HS-27A (cell line): ENCODE measurements at places on chromosomes 5 and 9.

GRCh38 chr9:17852108-17852507 lies 273.2 kb downstream of the SH3GL2 start:
- DNase-seq, result no peak

- no peak for DNase-seq
Observed at GRCh38 chr9:89489548-89490530, 8.1 kb downstream of the SEMA4D start.

GRCh38 chr5:136212252-136212721 lies 19.3 kb upstream of the SMIM32 start:
- DNase-seq, result no peak

- DNase-seq, result no peak
Observed at GRCh38 chr5:93272108-93272507, 308.9 kb downstream of the NR2F1-AS1 start.

DNA sequence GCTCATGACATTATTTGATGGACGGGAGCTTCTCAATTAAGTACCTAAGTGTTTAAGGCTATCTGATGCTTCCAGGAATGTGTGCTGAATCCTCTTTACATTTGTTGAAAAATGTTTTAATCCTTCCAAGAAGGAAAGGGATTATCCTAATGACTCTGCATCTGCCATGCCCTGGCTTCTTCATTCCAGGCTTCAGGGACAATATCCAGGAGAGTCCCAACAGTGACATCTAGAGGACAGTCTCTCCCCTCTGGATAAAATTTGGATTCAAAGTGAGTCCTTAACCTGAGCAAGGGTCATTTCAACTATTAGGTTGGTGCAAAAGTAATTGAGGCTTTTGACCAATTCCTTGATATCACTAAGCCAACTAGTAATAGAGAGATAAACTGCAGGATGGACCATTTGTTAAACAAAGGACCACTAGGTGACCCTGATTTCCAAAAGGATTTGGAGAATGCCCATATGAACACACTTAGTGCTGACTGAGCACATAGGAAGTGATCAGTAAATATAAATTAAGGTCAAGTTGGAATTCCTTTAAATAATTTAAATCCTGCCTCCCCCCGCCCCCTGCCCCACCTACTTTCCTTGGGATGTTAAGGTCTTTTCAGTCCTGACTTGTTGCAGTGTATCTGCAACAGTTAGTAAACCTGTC lies 19.1 kb downstream of the TNFSF8 start:
- DNase-seq, result no peak

DNA sequence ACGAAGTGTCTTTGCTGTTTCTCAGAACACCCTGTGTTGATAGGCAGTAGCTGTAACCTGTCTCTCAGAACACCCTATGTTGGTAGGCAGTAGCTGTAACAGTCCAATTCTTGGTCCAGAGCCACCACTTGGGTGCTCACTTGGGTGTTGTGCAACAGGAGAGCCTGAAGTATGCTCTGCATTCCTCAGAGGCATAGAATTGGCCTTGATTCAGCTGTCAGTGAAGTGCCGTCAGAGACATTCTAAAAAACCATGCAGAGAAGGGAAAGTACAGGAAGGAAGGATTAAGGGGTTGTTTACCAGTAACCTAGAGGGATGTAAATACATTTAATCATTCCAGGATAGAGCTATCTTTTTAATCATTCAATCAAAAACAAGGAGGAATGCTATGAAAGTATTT lies 231.2 kb downstream of the ARRDC3 start:
- DNase-seq, result no peak

DNA sequence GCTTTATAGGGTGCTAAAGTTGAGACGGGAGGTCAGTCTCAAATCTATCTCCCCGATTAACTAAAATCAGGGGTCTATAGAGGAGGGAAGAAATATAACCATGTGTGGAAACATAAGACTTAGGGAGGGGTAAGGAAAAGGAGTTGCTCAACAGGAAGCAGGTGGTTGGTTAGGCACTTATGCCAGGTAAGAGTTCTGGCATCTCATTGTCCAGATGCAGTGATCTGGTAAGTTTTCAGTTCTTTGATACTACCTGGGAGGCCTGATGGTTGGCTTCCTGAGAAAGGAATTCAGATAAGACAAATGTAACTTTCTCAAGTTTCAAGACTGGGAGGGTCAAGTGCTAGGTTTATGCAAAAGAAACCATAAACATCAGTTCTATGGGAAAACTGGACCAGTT lies 47.7 kb downstream of the CERT1 start:
- no peak for DNase-seq

GRCh38 chr5:73625944-73626811 lies at the start of gene ARHGEF28:
ARHGEF28 (plus strand) TSS chr5:73626196; CDS start chr5:73684852, 58,656 bp downstream.
- no peak for DNase-seq

- DNase-seq, result no peak
Observed at GRCh38 chr5:8522646-8523045, 653.7 kb downstream of the MTRR start.

GRCh38 chr5:159459951-159460538 lies 129.8 kb upstream of the IL12B start:
- no peak for DNase-seq

DNA sequence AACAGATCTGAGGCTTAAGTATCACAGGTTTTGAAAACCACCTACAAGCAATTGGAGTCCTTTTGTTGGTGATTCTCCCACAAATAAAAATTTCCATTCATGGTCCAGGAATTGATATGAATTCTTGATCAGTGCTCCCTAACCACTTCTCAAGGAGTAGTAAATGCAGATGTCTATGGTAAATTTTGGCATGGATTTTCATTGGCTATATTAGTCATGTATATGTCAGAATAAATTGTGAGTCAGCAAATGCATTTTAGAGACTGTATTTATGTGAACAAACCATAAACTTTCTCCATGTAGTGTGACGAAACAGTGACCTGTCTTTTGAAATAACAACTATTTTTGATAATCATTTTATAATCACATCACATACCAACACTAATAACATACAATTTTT lies 611.1 kb downstream of the HTR1A start:
- DNase-seq, result no peak

- no peak for DNase-seq
Observed at GRCh38 chr9:107224252-107224651, 58.8 kb upstream of the RAD23B start.

GRCh38 chr9:127714020-127714750 lies 1.3 kb downstream of the PTRH1 start:
- DNase-seq, result no peak

DNA sequence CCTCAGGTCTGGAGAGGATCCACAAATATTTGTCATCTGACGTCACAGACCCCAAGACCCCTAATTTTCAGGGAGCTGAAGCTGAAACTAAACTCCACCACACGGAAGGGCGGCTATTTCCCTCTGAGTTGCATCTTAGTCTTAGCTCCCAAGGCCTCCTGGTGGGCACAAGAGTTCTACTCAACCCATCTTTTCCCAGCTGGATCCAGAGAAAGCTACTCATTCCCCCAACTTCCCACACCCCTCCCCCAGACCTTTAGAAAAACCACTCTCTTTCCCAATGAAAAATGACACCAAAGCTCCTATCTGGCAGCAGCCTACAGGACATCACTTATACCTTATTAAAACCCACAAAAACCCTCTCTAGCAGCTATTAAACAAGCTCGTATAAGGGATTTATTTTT lies 67.1 kb upstream of the SLC1A1 start:
- no peak for DNase-seq

GRCh38 chr5:169804861-169805260 lies 167.8 kb downstream of the DOCK2 start:
- DNase-seq, result no peak

DNA sequence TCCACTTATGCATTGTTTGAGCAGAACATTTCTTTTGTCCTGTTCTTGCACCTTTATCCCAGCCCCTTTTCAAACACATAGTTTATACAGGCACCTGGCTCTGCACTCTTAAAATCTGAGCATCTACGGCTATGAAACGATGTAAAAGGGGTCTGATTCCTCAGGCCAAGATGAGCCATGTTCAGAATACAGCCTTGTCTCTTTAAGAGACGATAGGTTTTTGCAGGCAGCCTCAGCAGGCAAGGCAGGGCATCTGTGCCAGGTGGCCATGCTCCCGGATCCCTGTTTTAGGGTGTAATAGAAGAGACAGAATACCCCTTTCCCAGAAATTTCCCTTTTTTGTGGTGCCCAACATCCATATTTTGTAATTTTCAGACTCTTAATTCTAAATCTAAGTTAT lies 89.1 kb upstream of the NFIB start:
- no peak for DNase-seq

DNA sequence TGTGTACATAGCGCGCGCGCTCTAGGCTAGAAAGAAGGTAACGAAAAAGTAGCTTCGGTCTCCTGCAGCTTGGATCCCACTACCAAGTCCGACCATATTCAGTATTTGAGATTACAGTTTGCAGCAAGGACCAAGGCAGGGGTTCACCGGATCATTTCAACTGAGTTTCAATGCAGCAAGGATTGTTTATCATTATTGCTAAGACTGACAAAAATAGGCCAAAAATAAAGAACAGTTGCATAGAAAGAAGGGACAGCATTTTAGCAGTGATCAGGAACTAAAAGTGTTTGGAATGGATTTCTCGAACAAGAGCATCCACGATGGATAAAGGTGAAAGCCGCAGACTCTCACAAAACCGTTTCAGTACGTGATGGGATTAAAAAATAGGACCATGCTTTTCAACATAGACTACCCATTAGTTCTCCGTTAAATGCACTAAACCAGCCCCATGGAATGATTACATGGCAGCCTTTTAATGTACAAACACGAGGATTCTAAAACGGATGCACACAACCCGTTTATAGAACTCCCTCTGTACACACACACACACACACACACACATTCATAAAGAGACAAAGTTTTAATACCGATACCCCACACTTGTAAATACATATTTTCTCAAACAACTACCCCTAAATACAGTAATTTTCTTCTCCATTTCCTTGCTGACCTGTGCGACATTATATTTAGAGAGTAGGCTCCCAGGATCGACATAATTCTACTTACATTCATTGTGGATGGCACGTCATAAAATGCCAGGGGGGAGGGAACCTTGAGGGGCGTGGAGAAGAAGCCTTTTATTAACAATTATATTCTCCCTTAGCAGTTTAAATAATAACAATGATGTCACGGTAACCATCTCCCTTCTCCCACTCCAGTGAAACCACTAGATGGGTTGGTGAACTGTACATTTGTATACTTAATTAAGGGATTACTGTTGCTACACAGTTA lies 197.1 kb downstream of the MEF2C start:
- DNase-seq, result no peak

DNA sequence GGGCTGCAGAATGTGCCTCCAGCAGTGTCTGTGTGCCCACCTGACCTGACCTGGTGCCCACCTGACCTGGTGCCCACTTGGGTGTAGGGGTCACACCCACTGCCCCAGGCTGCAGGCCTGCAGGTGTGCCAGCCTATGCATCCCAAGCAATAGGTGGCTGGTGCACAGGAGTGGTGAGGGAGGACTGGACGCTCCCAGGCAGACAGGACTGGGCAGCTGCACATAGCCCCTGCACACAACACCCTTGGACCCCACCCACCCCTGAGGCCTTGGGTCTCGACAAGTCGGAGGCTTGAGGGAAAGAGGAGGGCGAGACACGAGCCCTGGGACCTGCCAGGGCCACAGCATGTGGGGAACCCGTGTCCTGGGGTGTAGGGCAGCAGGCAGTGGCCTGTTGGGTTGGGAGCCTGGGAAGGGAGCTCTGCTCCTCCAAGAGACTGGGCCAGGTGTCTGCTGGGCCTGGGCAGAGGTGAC lies 10.8 kb upstream of the NRARP start:
- no peak for DNase-seq

DNA sequence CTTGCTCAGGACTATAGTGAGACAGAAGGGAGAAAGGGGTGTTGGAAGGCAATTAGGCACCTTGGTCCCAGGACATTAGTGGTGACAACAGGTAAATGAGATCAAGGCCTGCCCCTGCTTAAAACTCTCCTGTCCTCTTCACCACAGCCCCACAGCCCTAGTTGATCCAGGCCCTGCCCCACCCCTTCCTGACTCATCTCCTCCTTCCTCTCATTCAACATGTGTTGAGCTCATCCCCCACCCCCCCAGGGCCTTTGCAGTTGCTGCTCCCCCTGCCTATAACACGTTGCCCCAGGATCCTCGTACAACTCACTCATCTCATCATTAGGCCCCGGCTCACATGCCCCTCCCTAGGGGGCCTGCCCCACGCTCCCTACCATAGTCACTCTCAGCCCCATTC lies 66.8 kb downstream of the TSPAN17 start:
- no peak for DNase-seq

DNA sequence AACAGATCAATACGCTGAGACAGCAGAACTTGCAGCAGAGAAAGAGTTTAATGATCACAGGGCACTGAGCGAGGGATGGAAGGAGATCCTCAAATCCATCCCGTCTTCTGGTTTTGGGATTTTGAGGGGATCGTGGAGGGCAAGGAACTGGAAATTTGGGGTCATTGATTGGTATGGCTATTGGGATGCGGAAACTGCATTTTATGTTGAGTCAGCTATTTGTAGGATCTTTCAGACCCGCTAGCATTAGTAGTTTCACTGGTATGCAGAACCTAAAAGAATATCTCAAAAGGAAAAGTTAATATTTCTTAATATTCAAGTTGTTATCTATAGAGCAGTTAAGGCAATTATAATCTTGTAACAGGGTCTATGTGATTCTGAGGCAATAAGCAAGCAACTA lies 771.7 kb upstream of the CTNND2 start:
- DNase-seq, result no peak

DNA sequence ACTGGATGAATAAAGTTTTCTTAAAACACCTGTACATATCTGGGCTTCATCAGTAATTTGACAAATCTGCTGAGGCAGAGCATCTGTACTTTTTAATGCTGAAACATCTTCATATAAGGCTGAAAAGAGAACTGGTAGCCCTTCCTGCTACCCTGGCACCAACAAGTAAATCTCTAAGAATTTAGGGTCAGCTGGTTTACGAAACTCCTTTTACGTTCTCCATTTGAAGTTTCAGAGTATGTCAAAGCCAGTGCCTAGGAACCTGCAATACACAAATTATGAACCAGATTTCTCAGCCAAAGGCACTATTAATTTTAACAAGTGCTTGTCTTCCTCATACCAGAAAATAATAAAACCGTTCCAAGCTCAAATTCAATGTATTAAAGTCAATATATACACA lies 3.8 kb downstream of the ZFAND5 start:
- no peak for DNase-seq

- DNase-seq, result no peak
Observed at GRCh38 chr5:5077236-5077635, 62.9 kb upstream of the ADAMTS16 start.

DNA sequence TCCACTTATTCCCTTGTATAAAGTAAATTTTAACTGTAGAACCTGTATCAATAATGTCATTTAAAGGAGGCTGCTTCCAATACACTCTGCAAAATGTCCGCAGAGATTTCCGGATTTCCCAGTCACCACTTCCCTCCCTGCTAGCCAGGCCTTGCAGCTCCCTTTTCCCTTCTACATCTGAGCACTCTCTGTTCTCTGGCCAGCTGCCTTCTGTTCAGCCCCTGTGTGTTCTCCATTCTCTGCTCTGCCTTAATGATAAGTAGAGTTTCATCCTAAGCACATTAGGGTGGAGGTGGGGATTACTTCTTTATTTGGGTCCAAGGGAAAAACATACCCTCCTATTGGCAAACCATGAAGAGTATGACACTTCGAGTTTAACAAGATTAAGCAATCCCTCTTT lies 719.6 kb upstream of the WWC1 start:
- no peak for DNase-seq
